ENCODE measurements at places on chromosomes 2 and 18. TPM values are rescaled to one million over a fixed set of nuclear protein-coding genes. Genes with fewer than 3 reads are reported as not detected.

DNA sequence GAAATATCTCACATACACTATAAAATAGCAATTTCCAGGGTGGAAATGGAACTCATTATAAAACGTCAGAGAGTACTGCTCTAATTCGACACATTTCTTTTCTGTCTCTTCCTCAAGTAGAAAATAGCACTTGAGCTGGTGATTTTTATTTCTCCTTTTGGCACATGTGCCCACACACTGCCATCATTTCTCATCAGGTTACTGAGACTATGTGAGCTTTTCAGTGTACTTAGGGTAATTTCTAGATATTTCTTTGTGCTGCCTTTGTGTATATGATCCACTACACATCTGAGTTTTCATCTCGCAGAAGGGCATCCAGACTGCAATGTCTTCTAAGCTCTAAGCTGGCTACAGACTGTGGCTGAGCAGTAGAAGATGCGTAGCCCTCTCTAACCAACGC is 62.1 kb upstream of the PGAP1 start:
- DNase-seq = no peak
- no peak overlapping the region for H3K4me3 ChIP-seq
- H3K27ac ChIP-seq = no peak overlapping the region
- H3K36me3 ChIP-seq = no peaks in the 10 kb centered on the region

GRCh38 chr18:10418836-10419235 is 35.6 kb upstream of the APCDD1 start:
- no peaks in the 10 kb centered on the region for H3K27me3 ChIP-seq
- DNase-seq = no peak
- H3K4me3 ChIP-seq = no peak overlapping the region
- no peak overlapping the region for H3K27ac ChIP-seq

- H3K27me3 ChIP-seq = no peaks in the 10 kb centered on the region
- H3K4me1 ChIP-seq = no peaks in the 10 kb centered on the region
- H3K36me3 ChIP-seq = no peaks in the 10 kb centered on the region
- DNase-seq = no peak
- H3K4me3 ChIP-seq = no peak overlapping the region
Observed at GRCh38 chr2:15756882-15757819, 165.5 kb downstream of the DDX1 start.

- DNase-seq = peak; percentile 86
- no peaks in the 10 kb centered on the region for H3K4me1 ChIP-seq
Observed at GRCh38 chr18:7452331-7452730, 114.8 kb upstream of the PTPRM start.

- no peak for DNase-seq
- no peaks in the 10 kb centered on the region for H3K4me1 ChIP-seq
- H3K27me3 ChIP-seq = no peaks in the 10 kb centered on the region
Observed at GRCh38 chr18:78630981-78631510, 348.6 kb upstream of the SALL3 start.

- peaks cover 22% of the 10 kb centered on the region for H3K36me3 ChIP-seq
- no peak overlapping the region for H3K27ac ChIP-seq
- peaks cover 9% of the 10 kb centered on the region for H3K27me3 ChIP-seq
- peaks cover 18% of the 10 kb centered on the region for H3K4me1 ChIP-seq
- H3K4me3 ChIP-seq = peak overlapping the region; percentile 83
Observed at GRCh38 chr2:73987109-73987947, 2.6 kb downstream of the TET3 start.

GRCh38 chr2:207813221-207813916 is 43.7 kb upstream of the FZD5 start:
- peak overlapping the region; percentile 8 for H3K27ac ChIP-seq
- peak; percentile 79 for DNase-seq
- H3K4me1 ChIP-seq = peaks cover 25% of the 10 kb centered on the region

DNA sequence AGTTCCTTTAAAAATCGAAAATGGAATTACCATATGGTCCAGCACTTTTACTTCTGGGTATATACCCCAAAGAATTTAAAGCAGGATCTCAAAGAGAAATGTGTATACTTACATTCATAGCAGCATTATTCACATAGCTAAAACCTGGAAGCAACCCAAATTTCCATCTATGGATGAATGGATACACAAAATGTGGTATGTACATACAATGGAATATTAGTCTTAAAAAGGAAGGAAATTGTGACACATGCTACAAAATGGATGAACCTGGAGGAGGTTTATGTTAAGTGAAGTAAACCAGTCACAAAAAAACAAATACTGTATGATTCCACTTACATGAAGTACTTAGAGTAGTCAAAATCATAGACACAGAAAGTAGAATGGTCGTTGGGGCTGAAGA is 147.9 kb upstream of the LTBP1 start:
- no peak for DNase-seq
- H3K27ac ChIP-seq = no peak overlapping the region
- no peaks in the 10 kb centered on the region for H3K4me1 ChIP-seq
- no peaks in the 10 kb centered on the region for H3K36me3 ChIP-seq
- H3K27me3 ChIP-seq = no peaks in the 10 kb centered on the region
- no peak overlapping the region for H3K4me3 ChIP-seq

- H3K27me3 ChIP-seq = no peaks in the 10 kb centered on the region
- H3K4me1 ChIP-seq = peaks cover 9% of the 10 kb centered on the region
- DNase-seq = peak; percentile 80
- H3K4me3 ChIP-seq = peak overlapping the region; percentile 5
Observed at GRCh38 chr2:207473049-207473930, 56.5 kb upstream of the CREB1 start.

- no peak overlapping the region for H3K4me3 ChIP-seq
- H3K27ac ChIP-seq = no peak overlapping the region
- H3K27me3 ChIP-seq = no peaks in the 10 kb centered on the region
- H3K4me1 ChIP-seq = no peaks in the 10 kb centered on the region
- no peaks in the 10 kb centered on the region for H3K36me3 ChIP-seq
Observed at GRCh38 chr18:78074400-78075020, 824.9 kb downstream of the GALR1 start.

DNA sequence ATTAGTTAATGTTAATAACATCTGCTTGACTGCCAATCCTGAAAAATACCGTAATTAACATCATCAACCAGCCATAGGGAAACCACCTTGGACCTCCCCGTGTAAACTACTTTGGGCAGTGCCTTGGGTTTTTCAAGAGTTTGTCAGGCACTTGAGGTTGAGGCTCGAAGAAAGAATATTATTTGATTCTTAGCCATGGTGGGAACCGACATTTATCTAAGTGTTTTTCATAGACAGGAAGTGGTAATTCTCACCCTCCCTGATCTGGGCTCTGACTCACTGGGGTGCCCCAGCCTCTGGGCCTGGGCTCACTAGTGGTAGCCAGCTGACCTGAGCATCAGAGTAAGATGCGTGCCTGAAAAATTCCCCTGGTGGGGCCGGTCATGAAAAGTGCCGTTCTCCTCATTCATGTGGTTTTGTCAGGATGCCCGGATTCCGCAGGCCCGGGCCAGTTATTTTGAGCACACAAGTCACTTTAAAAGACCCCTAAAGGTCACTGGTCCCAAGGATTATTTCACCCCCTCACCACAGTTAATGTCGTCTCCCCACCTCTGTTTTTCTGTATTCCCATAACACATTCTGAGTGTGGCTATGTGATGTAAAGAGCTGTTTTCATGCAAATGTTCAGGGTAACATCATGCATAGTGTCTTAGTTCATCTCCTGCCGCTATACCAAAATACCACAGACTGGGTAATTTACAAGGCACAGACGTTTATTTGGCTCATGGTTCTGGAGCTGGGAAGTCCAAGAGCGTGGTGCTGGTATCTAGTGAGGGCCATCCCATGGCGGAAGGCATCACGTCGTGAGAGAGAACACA is 21.6 kb upstream of the SPATA3 start:
- H3K4me3 ChIP-seq = no peak overlapping the region
- H3K4me1 ChIP-seq = peaks cover 6% of the 10 kb centered on the region
- peak; percentile 38 for DNase-seq
- no peak overlapping the region for H3K27ac ChIP-seq

DNA sequence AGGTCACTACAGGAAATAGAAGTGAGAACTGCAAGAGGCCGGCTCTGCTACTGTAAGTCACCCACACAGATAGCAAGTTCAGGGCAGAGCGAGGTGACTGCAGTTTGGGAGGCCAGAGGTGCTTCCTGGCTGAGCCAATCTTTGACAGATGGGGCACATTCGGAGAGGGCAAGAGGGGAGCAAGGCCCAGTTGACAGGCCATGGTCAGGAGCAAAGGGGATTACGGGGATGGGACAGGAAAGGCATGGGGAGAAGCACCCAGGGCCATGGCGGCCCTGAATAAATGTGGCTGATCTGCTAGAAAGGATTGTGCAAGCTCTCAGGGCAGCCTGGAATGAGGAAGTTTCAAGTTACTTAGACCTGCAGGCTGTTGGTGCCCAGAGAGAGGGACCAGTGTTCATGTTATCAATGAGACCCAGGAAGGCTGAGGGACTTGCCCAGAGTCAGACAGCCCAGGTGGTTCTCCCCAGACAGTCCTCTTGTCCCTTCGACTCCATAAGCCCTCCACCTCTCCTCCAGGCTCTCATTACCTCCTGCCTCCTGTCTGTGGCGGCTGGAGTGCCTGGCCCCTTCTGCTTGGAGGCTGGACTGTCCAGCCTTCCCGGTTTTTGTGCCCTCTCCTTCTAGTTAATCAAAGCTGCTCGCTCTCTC is 123.3 kb downstream of the CTIF start:
- no peaks in the 10 kb centered on the region for H3K27me3 ChIP-seq
- DNase-seq = peak; percentile 62
- H3K36me3 ChIP-seq = peaks cover 21% of the 10 kb centered on the region
- H3K4me1 ChIP-seq = no peaks in the 10 kb centered on the region
- no peak overlapping the region for H3K4me3 ChIP-seq

DNA sequence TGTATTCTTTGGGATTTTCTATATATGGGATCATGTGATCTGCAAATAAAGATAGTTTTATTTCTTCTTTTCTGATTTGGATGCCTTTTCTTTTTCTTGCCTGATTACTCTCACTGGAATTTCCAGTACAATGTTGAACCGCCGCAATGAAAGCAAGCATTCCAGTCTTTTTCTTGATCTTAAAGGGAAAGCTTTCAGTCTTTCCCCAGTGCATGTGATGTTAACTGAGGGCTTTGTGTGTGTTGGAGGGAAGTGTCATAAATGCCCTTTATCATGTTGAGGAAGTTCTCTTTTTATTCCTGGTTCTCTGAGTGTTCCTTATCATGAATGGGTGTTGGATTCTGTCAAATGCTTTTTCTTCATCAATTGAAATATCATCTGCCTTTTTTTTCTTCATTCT is 16.9 kb upstream of the CYBRD1 start:
- no peaks in the 10 kb centered on the region for H3K4me1 ChIP-seq
- H3K4me3 ChIP-seq = no peak overlapping the region
- no peak overlapping the region for H3K27ac ChIP-seq
- no peaks in the 10 kb centered on the region for H3K27me3 ChIP-seq

IL1F10 gene
- total RNA-seq = not detected

SLC14A1 gene
- not detected for total RNA-seq

AQP4 gene
- total RNA-seq = 10.2 TPM

PLCL1 gene
- total RNA-seq = not detected

EML6 gene
- 1.7 TPM for total RNA-seq

DLGAP1 gene
- total RNA-seq = 11.5 TPM

Data from endodermal cell (in vitro differentiated cells).